ENCODE measurements at places on chromosomes 3 and 15.
A peak's percentile ranks its signal among the peaks of the same experiment; 100 is the strongest.

- peak; percentile 47 for DNase-seq
Measured at GRCh38 chr15:22979238-22980188, 655 bp downstream of the CYFIP1 start.

DNA sequence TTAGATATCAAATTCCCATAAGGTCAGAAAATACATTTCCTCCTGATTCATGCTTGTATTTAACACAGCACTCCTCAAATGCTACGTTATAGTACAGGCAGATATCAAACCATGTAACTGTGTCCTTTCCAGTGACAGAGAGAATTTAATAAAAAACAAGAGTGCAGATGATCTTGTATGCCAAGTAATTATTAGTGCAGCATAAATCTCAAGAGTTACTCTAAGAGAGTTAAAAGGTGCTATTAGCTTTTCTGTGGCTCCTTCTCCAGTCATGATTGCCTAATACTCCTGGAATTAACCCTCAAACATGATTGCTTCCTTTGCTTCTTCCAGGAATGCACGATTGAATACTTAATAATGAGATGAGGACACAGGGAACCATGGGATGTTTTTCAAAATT is 413.0 kb upstream of the DPH6 start:
- DNase-seq, result no peak

DNA sequence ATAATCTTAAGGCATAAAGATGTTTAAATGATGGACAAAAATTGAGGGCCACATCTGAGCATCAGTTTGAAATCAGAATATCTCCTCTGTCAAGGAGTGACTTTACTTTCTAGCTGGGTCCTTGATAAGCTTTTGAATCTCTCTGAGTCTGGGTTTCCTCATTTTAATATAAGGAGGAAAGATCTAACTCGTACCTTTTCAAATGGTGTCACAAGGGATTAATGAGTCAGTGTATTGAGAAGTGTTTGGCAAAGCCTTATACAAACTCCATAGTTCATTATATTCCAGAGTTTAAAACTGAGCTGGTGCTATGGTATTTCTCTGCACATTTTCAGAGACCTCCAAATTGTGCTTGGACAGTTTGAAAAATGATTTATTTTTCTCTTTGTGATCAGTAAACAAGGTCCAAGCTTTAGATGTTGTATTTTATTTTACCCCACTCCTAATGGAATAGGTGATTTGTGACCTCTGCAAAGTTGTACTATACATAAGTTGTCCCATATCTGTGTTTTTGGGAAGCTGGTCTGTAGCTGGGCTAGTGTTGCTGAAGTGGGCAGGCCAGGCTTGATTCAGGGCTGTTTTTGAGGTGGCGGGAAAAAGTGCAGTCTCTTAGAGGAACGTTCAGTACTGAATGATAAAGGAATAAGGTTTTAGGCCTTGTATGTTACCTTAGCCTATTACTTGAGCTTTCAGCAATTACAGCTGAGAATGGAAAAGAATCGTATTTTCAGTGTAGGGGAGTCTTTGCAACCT is 5.6 kb downstream of the FNDC3B start:
- DNase-seq, result no peak

DNA sequence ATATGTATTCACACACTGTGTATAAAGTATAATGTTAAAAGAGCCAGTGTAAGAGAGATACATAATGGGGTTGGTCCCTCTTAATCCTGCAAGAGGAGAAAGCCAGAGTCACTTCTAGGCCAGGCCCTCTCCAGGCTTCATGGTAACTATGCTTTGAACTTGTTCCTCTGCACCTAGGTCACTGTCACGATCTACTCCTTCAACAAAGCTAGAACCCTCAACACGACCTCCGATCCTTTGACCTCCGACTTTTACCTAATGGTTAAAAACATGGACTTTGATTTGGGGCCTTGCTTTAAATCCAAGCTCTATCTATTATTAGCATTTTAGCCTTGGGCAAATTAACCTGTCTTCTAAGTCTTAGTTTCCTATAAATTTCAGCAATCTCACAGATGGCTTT is 153.9 kb upstream of the NR2E3 start:
- DNase-seq, result no peak

DNA sequence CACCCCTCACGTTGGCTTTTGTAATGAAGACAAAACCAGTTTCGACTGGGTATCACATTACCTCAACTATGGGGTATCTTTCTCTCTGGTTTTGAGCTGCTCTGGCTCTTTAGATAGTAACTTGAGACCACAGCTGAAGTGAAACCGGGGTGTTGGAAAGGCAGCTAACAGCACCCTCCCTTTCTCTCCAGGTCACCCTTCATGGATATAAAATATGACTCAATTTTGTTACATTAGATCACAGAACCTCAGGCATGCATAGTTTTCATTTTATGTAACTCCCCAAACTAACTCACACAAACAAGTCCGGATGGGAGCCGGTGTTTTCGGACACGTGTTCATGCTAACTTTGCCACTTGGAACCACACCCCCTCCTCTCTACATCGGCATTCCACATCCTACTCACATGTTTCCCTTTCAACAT is 90.7 kb downstream of the NR2F2 start:
- no peak for DNase-seq

- no peak for DNase-seq
Measured at GRCh38 chr3:173030273-173030672, 110.8 kb downstream of the SPATA16 start.

DNA sequence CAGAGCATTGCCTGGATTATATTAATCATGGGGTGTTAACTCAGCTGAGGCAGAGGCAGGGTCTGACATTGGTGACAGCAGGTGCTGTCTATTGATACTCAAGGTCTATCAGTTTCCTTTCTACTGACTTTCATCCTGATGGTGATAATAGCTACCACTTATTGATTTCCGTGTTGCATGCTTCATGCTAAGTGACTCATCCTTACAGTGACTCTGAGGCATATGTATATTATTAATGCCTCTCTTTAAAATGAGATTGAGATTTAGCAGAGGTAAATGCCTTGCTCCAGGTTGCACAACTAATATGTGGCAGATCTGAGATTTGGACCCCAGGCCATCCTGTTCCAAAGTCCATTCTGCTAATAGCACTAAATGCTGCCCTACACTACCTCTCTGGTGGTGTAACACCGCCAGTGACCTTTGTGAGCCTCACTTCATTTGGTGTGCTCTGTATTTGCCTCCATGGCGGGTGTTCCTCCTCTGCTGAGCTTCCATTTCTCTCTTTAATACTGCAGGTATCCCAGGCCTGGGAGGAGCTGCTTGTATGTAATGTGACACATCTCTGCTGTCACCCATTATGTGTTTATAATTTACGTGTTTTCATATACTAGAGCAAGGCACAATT is 50.4 kb downstream of the GPR171 start:
- DNase-seq, result no peak

DNA sequence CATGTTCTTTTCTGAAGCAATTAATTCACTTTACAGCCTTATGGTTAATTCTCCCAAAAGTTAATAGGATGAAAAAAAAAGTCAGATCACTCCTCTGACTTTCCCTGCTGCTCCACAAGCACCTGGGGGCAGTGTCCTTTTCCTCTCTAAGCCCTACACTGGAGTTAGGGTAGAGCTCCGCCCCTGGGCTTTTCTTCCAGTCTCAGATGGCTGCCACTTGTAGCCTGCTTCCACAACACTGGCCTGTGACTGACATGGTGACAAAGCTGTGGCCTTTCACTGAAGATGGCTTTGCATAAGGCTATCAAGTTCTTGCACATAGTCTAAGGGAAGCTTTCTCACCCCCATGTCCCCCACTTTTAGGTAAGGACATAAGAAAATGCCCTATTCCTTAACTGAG is 1.3 kb upstream of the MON1A start:
- no peak for DNase-seq

- no peak for DNase-seq
Measured at GRCh38 chr3:143064777-143065176, 54.8 kb upstream of the CHST2 start.

- DNase-seq, result no peak
Measured at GRCh38 chr15:80861731-80862170, 82.6 kb downstream of the CEMIP start.

GRCh38 chr3:172003146-172003545 is 36.2 kb upstream of the FNDC3B start:
- DNase-seq, result no peak

- DNase-seq, result no peak
Measured at GRCh38 chr3:141078200-141078599, 27.1 kb downstream of the SPSB4 start.

DNA sequence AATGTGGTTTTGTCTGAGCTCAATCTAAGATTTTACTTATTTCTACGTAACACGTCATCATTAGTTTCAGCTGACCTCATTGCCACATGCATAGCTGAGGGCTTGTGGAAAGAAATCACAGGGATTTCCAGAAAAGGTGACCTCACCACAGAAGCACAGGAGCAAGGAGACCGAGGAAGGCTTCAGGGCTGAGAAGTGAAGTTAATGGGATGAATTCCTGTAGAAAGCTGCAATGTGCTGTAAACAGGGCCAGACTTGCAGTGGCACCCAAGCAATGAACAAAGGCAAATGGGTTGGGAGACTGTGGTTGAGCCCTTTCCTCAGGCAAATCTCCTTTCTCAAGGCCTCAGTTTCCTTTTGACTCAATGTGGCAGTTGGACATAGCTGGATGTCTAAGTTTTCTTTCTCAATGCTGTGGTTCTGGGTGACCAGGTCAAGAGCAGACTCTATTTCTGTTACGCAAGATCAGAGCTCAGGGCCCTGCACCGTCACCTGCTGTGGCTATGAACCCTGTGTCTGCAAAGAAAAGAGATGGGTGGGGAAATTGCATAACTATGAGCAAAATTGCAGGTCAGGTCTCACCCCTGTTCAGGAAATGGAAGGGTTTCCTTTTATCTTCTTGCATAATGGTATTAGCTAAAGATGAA is 252.2 kb upstream of the TBL1XR1 start:
- DNase-seq, result no peak

DNA sequence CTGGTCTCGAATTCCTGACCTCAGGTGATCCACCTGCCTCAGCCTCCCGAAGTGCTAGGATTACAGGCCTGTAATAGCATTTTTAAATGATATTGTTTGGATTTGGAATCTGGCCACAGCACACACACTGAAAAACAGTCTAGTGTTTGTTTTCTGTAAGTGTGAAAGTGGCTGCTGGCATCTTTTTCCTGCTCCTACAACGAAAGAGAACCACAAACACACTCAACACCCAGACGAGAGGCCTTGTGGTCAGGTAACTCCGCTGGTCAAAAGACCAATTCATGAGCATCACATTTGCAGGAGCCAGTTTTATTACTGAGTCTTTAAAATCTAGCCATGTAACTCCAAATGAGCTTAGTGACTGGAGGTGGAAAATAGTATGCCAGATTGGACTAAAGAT is 50.2 kb downstream of the IMPG2 start:
- DNase-seq, result no peak

Measured in activated naive CD8-positive, alpha-beta T cell treated with anti-CD3 and anti-CD28 coated beads, Interleukin-2, amount 10 ng/mL, durations not matched to agents 7 days and 5 days (primary cell).